ENCODE measurements at places on chromosomes 6 and 20.

GRCh38 chr6:45690846-45691245 is 313.1 kb upstream of the SUPT3H start:
- DNase-seq = no peak

- no peak for DNase-seq
Observed at GRCh38 chr20:58081846-58082245, 146.6 kb downstream of the ANKRD60 start.

- no peak for DNase-seq
Observed at GRCh38 chr6:97347111-97347510, 64.1 kb upstream of the MMS22L start.

DNA sequence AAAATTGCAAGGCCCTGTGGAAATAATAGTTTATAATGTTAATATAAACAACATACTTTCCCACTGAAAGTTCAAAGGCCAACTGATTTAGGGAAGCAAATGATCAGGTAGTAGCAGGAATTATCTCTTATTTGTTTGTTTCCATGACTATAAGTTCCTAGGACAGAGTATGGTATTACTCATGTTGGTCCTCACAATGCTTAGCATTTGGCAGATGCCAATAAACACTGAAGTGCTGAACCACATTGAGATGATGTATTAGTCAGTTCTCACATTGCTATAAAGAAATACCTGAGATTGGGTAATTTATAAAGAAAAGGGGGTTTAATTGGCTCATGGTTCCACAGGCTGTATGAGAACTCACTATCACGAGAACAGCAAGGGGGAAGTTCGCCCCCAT is 129.6 kb upstream of the NUP153 start:
- DNase-seq = no peak

DNA sequence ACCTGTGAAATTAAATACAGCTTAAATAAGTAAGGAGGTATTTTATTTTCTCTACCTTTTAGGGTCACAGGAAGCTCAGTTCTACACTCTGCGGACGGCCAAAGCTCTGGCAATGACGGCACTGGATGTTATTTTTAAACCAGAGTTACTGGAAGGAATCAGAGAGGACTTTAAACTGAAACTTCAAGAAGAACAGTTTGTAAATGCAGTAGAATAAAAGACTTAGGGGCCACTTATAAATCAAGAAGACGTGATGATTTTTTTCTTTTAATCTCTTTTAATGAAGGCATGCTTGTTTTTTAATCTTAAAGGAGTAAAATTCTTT is 16.2 kb downstream of the PM20D2 start:
- no peak for DNase-seq

DNA sequence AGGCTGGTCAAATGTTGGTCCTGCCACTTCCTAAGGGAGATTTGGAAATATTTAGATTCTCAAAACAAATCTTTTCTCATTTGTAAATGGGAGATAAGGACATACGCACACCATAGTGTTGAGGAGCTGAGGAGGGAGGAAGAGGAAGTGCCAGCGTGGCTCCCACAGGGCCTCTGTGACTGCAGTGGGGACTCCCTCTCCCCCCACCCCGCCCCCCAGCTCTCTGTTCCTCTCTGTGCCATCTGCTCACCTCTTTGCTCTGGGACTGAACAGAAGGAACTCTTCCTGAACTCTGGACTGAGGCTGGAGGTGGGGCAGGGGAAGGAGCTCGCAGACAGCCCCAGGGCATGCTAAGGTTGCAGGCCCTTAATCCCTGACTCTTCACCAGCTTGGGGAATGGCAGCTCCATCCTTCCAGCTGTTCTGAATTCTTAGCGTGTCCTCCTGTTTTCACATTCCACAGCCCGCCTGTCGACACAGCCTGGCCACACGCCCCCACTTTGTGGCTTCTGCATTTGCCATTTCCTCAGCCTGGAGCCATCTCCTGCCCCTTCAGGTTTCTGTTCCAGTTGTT is 11.4 kb downstream of the DDX27 start:
- DNase-seq = no peak

- no peak for DNase-seq
Observed at GRCh38 chr6:144730088-144730645, 445.0 kb downstream of the UTRN start.

DNA sequence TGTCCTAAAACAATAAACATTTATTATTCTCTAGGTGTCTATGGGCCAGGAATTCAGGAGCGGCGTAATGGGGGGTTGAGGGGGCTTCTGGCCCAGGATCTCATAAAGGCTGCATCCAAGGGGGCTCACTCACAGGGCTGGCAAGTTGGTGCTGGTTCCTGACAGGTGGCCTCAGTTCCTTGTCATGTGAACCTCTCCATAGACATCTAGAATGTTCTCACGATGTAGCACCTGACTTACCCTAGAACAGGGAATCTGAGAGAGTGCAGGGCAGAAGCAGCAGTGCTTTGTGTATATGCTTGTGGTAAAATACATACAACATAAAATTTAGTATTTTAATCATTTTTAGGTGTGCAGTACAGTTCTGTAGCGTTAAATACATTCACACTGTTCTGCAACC is 57.1 kb downstream of the PHF20 start:
- DNase-seq = no peak

GRCh38 chr6:20680697-20681165 is 146.5 kb downstream of the CDKAL1 start:
- no peak for DNase-seq

GRCh38 chr6:138682704-138683527 is 90.7 kb upstream of the CCDC28A start:
- no peak for DNase-seq

DNA sequence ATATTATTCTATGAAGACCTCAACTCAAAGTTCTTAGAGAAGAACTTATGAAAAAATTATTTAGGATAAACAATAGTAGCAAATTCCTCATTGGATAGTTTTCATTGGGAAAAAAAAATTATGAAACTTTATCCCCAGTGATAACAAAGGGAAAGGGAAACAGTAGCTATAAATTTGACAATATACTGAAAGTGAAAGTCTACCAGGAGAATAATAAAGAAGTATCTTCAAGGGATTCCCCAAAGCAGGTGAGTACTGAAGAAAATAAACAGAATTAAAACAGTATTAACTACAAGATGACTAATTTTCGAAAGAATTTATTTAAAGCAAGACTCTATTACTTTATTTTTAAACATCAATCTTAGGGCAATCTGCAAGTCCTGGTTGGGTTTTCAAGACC is 56.4 kb downstream of the REPS1 start:
- DNase-seq = peak; percentile 16

GRCh38 chr6:66065313-66065712 is 358.3 kb upstream of the EYS start:
- DNase-seq = no peak

- no peak for DNase-seq
Observed at GRCh38 chr6:37511910-37512399, 12.3 kb upstream of the CCDC167 start.

GRCh38 chr20:62772990-62773844 is 23.1 kb upstream of the MRGBP start:
- DNase-seq = no peak

GRCh38 chr6:40583709-40584108 is 3.5 kb downstream of the LRFN2 start:
- no peak for DNase-seq

DNA sequence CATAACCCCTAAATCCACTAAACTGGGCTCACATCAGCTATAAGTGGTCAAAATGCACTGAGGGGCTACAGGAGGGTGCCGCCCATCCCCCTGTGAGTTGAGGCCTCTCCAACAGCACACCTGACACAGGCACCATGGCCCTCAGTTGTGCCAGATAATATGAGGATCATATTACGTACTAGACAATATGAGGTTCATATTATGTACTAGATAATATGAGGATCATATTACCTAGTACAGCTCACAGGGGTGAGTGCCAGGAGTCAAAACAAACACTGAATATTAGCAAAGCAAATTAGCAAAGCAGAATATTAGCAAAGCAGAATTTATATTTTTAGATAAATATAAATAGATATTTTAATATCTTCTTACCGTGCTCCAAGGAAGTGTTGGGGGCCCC is 35.3 kb downstream of the CD24 start:
- DNase-seq = no peak

DNA sequence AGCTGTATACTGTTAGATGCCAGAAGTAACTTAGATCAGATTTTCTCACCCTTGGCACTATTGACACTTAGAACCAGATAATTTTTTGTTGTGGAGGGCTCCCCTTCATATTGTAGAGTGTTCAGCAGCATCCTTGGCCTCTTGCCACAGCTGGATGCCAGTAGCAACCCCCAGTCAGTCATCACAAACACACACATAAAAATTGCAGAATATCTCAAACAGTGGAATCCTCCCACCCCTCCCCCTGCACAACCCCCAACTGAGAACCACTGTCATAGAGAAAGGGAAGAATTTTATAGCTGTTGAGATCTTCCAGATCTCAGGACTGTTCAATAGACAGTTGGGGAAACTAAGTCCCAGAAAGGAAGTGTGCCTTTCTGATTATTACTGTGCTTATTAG is 81.2 kb upstream of the VSTM2L start:
- DNase-seq = no peak

DNA sequence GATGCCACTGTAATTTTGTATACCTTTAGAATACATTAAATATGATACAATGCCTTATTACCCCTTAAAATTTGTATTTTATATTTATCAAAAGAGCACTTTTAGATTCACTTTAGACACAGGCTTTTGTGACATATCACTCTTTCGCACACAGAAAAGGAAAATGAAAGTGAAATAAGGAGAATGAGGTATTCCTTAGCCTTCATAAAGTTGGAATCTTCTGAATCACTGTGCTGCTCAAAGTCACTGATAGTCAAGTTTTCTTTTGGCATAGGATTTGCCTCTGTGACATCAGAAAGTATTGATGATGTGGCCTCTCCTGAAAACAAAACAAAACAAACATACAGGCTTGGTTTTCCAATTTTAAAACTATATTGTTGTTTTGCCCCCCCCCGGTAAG is 1097.1 kb downstream of the KIF16B start:
- DNase-seq = no peak

GRCh38 chr6:151180330-151181048 is 59.3 kb upstream of the AKAP12 start:
- DNase-seq = no peak

- no peak for DNase-seq
Observed at GRCh38 chr6:14265049-14266021, 147.8 kb downstream of the CD83 start.

DNA sequence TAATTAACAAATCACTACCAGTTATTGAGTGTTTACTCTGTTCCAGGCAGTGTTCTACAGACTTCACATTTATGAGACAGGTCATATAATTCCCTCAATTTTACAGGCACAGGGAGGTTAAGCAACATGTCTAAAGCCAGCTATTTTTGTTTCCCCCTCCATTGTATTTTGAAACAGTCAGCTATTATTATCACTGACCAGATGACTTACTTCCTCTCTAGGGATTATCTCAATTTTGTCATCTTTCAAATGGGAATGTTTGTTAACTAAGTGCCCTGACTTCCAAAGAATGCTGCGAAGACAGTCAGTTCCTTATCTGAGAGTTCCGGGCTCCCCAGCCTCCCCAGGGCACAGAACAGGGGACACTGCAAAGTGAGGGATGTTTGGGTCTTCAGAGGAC is 5.6 kb upstream of the CNPY3 start:
- DNase-seq = no peak

GRCh38 chr20:25315418-25316210 is 67.7 kb downstream of the PYGB start:
- no peak for DNase-seq

GRCh38 chr20:4728120-4728760 is 6.5 kb downstream of the PRND start:
- no peak for DNase-seq

DNA sequence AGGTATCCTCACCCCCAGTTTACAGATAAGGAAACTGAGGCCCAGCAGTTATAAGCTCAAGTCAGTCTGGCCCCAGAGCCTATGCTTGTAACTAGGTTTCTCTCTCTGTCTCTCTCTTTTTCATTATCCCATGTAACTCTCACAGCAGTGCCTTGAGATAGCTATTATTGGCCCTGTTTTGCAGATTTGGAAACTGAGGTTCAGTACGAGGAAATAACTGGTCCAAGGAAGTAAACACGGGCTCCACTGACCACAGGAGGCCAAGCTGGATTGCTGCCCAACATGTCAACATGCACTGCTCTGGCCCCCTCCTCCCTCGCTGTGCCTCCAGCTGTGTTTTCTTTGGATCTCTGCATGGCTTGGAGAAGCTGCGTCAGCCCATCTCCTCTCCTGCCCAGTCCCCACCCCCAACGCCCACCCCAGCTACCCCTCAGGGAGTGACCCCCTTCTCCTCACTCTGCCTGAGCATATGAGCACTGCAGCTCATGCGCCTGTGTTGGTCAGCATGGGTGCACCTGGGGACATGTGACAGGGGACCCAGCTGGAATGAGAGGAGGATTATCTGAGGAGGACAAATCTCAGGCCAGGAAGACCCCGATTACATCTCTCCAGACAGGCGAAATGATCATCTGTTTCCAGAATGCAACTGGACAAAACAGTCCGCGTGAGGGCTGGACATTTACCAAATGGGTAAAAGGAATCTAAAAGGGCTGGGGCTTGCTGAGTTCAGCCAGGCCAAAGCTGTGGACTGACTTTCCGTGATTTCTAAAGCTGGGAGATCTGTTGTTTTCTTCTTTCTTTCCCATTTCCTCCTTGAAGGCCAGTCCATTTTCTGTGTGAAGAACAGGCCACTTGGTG is 7.8 kb upstream of the PLTP start:
- DNase-seq = no peak

DNA sequence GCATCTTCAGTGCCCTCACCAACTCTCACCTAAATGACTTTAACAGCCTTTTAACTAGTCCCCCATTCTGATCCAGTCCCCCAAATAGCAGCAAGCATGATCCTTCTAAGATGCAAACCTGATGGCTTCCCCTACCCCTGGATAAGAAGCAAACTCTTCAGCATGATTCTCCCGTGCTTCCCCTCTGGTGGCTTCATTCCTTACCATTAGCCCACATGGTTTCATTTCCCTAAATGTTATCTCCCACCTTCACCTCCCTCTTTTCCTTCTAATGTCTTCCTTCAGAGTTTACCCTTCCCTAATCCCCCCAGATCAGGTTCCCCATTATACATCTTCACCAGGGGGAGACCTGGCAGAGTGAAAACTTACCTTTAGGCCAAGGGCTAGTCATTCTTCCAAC is 4.0 kb upstream of the RAB5IF start:
- no peak for DNase-seq

DNA sequence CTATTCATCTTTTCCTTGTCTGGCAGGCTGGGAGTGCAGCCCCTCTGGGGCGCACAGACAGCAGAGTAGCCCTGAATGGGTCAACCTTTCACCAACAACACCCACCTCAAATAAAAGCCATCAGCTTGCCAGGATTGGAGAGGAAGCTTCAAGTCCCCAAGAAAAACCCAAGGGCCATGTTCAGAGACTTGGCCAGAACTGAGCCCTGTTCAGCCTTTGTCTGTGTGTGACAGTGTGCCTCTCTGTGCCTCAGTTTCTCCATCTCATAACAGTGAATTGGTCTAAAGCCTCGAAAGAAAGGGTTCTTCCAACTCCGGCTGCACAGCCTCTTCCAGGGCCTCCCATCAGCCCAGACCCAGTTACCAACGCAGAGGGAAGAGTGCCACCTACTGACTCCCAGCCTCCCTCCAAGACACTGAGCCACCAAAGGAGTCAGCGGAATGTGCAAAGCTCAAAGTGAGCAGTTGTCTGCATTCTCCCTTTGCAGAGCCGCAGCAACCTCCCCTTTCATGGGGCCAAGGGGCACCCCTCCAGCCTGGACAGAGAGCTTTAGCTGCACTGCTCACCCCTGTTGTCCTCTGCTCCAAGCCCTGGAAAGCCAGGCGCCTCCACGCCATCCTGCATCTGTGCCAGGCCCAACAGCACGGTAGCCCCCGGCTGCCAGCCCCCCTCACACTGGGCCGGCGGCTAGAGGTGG is 82.7 kb upstream of the TOP1 start:
- DNase-seq = peak; percentile 57

GRCh38 chr6:17666646-17667045 is 40.1 kb downstream of the NUP153 start:
- no peak for DNase-seq

GRCh38 chr6:134830194-134830593 is 119.7 kb downstream of the ALDH8A1 start:
- no peak for DNase-seq

Data from GM10248 (cell line).